ENCODE measurements at places on chromosomes 1 and 21.

GRCh38 chr1:192933744-192934143 lies 124.9 kb downstream of the RGS2 start:
- DNase-seq, result no peak

GRCh38 chr1:155000411-155000725 lies 2.2 kb upstream of the ZBTB7B start:
- no peak for DNase-seq

DNA sequence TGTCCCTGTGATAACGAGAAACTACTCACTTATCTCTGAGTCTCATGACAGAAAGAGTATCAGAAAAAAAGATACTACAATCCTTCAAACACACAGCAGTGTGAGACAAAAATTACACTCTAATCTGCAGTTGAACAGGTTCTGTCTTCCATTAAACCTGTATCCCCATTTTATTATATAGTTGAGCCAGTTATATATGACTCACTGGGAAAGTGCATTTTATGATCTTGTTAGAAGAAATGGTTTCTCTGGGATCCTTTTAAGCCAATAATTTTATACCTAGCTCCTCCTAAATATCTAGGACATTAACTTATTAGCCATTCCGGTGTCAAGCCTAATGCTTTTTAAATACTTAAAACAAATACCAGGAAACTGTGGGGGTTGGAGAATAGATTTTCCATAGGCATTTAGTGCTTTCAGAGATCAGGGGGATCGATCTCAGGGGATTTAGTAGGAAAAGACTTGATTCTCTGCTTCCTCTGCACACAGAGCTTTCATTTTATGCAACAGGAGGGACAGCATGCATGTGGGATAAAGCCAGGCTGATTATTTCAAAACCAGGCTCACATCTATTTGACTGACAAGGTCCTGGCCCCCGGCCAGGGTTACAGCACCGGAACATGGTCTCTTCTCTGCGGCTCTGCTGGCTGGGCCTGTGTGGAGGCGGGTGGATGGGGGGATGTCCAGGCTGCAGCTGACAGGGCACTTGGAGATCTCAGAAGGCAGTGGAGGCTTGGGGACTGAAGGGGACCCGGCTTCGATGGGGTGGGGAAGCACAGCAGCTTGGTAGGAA lies 310.6 kb downstream of the DISC1 start:
- DNase-seq, result no peak

GRCh38 chr1:239321877-239322276 lies 64.5 kb upstream of the CHRM3 start:
- no peak for DNase-seq

DNA sequence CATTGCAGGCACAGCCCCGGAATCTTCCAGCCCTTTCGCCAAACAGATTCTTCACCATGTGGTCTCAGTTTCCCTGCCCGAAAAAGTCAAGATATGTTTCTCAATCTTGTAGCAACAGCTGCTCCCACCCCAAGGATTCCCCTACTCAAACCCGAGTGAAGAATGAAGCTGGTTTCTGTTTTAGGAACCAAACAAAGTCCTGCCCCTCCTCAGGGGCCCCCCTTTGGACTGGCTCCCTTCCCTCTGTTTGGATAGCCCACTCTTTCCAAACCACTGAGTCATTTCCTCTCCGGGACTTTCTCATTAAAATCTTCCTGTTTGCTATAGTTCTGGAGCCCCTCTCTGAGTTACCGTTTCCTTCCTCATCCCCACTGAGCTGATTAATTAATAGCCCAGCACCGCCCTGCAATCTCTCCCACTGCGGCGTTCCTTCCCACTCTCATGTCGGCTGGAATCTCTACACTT lies 100.9 kb downstream of the TSEN15 start:
- no peak for DNase-seq

DNA sequence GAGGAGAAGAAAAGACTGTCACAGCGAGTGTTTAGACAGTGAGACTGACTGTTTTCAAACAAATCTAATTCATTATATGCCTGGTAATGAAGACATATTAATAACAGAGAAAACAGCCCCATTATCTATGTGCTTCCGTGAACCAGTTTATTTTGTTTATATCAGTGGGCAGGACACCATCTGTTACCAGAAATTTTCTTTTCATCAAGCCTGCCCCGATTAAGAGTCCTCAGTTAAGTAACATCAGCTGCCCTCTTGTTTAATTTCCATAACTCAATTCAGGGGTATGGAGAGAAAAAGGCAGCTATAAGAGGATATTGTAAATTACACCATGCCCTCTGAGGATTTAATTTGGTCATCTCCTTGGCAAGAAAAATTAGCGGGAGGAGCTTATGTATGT lies 94.0 kb downstream of the TMEM200B start:
- DNase-seq, result no peak

DNA sequence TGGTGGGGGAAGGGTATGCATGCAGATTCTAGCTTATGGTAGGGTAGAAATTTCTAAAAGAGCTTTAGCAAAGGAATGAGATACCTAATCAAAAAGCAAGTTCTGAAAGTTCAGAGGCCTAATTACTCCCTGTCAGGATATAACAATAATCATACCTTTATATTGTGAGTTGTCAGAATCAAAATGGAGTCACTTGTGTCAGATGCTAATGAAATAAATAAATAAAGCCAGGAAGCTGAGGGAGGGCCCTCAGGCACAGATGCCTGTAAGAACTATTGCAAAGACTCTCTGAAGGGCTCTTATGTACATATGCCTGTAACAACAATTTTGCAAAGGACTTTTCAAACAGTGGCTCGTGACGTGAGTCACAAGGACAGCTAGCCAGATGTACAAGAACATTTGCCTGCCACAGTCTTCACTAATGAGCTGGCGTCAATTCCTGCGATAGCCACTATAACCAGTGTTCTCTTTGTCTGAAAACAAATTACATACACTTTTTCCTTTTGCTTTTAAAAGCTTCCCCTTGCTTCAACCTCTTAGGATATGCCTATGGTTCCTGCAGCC lies 27.4 kb upstream of the DNASE2B start:
- DNase-seq, result no peak

DNA sequence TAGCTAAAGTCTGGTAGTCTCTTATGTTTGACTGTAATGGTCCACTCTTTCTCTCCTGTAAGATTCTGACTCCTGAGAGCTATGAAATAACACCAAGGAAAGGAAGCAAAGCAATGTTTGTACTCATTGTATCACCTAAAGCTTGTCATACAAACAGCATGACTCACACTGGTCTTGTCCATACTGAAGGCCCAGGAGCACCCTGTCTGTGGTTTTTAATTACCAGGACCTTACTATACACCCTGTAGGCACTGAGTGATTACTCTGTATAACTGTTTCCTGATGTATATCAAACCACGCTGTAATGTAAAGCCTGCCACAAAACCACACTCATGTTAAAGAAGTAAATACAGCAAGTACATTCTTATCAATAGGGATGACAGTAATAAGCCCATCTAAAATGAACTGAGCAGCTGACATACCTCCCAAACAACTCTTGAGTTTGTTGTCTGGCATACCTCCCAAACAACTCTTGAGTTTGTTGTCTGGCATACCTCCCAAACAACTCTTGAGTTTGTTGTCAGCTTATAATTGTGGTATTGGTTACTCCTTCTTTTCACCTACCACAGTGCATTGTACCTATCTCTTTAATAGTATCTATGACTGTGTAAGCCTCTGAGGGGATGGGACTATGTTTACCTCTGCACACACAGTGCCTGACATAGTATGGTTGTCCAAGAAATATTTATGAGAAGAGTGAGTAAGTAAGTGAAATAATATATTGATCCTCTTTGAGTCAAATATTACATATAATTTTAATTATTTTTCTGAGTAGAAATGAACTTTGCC lies 11.6 kb upstream of the TNFSF18 start:
- no peak for DNase-seq

DNA sequence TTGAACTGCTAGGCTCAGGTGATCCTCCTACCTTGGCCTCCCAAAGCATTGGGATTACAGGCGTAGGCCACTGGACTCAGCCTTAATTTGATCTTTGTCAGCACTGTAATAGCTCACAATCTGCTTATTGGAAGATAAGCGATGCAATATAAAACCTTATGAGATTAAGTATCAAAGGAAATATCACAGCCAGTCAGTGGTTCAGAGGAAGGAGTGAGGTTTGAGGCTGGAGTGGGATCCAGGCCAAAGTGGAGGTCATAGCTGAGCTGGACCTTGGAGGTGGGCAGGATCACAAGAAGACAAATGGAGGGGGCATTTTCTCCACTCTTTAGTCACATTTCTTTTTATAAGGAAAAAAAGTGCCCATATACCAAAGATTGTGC lies 228.5 kb downstream of the RHOU start:
- no peak for DNase-seq

GRCh38 chr1:19121192-19121591 lies 88.9 kb downstream of the UBR4 start:
- DNase-seq, result no peak

- DNase-seq, result no peak
These were observed 86.3 kb downstream of the ACBD6 start for GRCh38 chr1:180415985-180416633.

- DNase-seq, result no peak
These were observed 79.5 kb downstream of the STUM start for GRCh38 chr1:226627924-226628611.

DNA sequence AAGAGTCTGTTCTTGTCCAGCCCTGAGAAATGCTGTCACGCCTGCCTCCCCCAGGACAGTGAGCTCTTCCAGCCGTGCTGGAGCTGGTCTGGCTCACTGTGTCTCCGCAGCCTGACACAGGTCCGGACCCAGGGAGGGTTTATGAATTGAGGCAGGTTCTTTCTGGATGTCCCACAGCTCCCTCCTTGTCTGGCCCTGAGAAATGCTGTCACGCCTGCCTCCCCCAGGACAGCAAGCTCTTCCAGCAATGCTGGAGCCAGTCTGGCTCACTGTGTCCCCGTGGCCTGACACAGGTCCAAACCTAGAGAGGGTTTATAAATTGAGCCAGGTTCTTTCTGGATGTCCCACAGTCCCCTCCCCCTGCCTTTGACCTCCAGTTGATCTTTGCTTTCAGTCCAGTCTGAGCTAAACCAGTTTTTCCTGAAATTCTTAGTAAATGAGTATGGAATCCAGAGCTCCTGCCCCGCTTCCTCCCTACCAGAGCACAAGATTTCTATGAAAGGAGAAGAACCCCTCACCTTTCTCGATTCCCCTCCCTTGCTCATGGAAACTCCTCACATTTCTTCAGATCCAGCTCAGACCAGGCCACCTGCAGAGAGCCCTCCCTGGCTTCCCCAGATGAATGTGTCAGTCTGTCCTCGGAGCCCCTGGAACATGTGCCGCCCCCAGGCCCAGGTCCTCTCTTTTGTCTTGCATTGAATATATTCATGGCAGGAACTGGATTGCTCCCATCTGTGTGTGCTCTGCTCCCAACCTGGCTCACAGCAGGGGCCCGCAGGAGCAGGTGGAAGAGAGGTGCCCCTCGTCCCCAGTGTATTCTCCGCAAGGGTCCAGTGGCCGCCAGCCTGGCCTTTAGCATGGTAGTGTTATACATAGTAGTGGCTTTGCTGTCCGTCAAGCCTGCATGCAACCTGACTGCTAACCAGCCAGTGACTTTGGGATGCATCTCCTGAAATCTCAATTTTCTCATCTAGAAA lies 116.3 kb downstream of the EPHB2 start:
- no peak for DNase-seq

- no peak for DNase-seq
These were observed 17.9 kb downstream of the B3GALNT2 start for GRCh38 chr1:235486321-235486720.

GRCh38 chr1:19772053-19772452 lies 27.7 kb downstream of the TMCO4 start:
- no peak for DNase-seq

DNA sequence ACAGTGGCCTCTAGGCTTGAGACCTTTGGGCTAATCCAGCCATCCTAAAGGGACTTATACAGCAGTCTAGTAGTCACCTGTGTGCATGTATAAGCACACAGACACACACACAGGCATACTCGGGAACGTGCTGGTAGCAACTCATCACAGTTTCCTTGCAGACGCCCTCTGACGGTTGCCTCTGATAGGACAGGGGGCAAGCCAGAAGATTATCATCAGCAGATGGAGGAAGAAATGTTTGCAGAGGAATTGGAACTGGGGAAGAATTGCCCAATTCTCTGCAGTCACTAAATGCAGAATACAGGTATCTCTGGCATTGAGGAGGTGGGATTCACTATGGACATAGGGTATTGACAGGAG lies 222.2 kb downstream of the C1orf94 start:
- DNase-seq, result no peak

DNA sequence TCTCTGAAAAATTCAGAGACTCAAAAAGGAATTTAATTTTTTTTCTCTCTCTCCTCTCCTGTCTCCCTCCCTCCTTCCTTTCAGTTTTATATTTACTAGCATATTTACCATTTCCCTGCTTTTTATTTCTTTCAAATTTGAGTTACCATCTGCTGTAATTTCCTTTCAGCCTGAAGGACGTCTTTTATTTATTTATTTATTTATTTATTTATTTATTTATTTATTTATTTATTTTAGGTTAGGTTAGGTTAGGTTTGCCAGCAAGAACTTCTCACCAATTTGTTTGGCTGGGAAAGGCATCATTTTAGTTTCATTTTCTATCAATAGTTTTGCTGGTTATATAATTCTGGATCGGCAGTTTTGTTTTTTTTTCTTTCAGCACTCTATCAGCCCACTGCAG lies 231.7 kb upstream of the ZRANB2 start:
- no peak for DNase-seq

GRCh38 chr1:94335950-94336349 lies 82.2 kb upstream of the ABCD3 start:
- DNase-seq, result no peak

GRCh38 chr1:106266786-106267185 lies 789.7 kb upstream of the PRMT6 start:
- no peak for DNase-seq

DNA sequence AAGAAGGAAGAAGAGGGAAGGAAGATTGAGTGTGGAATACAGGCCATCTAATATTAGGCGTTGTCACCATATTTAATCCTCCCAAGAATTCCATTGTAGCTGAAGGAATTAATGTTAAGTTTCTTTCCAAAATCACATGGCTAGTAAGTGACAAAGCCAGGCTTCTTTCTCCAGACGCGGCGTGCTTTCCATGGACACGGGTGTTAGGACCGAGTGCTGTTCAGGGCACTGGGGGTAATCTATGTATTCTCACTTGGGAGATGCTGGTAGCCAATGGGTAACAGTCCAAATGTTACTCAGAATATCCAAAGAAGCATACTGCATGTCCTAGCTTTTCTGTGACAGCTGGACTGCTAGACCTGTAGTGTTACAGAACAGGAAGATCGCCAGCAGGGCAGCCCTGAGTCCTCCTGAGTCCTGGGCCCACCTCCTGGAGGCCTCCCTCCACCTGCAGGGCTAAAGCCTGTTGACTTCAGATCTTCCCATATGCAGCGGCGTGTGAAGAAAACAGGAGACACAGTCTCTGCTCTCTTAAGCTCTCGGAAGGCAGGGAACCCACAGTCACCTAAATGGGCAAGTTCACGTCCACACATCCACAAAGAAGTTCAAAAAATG lies 5.3 kb downstream of the IGSF9 start:
- DNase-seq, result no peak

GRCh38 chr1:3618531-3618880 lies 6.3 kb upstream of the TPRG1L start:
- DNase-seq, result no peak

DNA sequence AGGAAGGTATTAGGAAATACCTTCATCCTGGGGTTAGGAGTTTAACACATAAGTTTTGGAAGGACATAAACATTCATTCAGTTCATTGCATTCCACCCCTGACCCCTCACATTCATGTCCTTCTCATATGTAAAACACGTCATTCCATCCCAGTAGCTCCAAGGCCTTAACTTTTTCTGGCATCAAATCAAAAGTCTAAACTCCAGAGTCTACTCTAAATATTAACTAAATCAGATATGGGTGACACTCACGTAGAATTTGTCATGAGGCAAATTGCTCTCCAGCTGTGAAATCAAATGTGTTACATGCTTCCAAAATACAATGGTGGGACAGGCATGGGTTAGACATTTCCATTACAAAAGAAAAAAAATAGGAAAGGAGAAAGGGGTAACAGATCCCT lies 298.2 kb upstream of the LRRC7 start:
- DNase-seq, result no peak

Measured in activated gamma-delta T cell (primary cell).